AG09309 (cell line): ENCODE measurements at places on chromosomes 13 and 19.

DNA sequence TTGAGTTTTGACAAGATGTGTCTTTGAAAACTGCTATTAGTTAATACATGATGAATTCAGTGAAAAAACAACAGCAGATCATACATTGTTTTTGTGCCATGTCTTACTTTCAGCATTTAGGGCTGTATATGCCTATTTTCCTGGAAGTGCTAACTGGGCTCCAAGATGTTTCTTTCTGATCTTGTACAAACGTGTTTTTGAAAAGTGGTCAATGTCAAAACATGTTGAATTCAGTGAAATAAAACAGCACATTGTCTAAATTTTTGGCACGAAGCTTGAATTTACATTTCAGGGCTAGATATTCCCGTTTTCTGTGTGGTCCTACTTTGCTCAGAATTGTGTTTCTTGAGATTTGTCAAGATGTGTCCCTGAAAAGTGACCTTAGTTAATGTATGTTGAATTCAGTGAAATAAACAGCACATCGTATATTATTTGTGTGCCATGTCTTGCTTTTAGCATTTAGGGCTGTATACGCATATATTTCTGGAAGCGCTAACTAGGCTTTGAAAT lies 14.7 kb upstream of the PARP4 start:
- no peak for DNase-seq

- DNase-seq, result no peak
Measured at GRCh38 chr19:12953799-12954611, 3.0 kb downstream of the GADD45GIP1 start.

DNA sequence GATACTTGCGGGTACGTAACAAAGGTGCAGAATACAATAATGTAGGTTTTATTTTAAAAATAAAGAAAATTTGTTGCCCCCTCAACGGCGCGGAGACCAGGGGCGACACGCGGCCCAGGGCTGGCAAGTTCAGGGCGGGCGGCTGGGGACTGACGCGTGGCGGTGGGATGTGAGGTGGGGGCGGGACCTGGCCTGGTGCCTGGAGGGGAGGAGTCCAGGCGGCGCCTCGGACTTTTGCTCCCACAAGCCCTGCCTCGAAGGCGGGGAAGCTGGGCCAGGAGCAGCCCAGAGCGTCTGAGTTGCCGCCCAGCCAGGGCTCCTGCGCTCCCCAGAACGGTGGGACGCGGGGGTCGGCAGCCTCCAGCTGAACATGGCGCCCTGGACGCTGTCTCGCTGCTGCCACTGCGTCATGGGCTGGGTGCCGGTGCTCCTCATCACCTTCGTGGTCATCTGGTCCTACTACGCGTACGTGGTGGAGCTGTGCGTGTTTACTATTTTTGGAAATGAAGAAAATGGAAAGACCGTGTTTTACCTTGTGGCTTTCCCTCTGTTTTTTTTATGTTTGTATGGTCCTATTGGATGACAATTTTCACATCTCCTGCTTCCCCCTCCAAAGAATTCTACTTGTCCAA lies 1122.8 kb upstream of the ATXN8OS start:
- no peak for DNase-seq

GRCh38 chr19:49691243-49692146 lies 579 bp downstream of the CPT1C start:
- no peak for DNase-seq

- no peak for DNase-seq
Measured at GRCh38 chr19:22627526-22627925, 6.6 kb upstream of the ZNF492 start.

GRCh38 chr19:19540064-19540714 lies 2.1 kb downstream of the CILP2 start:
- DNase-seq, result no peak

DNA sequence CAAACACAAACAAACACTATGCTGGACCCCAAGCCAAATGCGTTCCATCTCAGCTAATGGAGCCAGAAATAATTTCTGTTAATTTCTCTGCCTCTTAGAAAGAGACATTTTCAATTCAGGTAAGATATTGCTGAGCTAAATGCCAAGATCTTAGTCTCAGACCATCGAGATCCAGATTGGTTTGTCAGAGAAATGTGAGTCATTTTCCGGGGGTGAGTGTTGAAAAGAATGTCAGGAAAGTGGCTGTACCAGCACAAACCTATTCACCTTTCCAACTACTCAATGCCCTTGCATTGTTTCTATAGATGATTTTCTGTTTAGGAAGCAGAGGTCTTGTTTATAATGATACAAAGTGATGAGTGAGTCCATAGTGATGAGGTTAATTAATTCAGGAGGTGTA lies 266.8 kb upstream of the TSHZ3 start:
- DNase-seq, result no peak

DNA sequence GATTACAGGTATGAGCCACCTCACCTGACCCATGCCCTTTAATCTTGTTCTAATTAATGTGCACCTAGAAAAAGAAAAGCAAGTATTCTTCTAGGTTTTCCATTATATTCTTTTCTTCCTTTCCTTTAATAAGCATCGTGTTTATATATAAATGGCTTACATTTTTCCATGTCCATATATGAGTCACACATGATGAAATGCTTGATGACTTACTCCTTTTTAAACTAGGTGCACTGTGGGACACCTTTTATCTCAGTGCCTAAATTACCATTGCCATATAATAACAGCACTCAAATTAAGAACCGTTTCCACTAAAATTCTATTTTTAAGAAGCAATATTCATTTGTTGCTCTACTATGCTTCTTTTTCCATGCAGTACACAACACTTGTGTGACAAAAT lies 363.3 kb downstream of the LIG4 start:
- DNase-seq, result no peak

DNA sequence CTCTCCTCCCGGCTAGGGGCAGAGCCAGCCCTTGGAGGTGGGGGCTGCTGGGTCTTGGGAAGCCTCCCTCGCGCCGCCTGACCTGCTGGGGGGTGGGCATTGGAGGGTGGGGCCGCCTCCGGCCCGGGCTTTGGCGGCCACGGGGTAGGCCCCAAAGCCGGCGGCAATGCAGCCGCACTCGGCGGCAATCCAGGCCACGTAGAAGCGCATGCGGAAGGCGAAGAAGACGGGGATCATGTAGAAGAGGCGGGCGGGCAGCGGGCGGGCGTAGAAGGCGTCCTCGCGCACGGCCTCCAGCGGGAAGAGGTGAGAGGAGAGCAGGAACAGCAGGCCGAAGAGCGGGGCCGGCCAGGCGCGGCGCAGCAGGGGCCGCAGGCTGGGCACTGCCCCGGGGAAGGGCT lies 7.7 kb upstream of the TMC4 start:
- no peak for DNase-seq
